ACHN (cell line): ENCODE measurements at places on chromosomes 12 and 14.

GRCh38 chr14:24317141-24317928 is 6.0 kb downstream of the LTB4R start:
- DNase-seq = no peak

- DNase-seq = no peak
Measured at GRCh38 chr14:98170575-98170974, 1101.4 kb downstream of the BCL11B start.

- DNase-seq = no peak
Measured at GRCh38 chr12:45742590-45742989, 13.1 kb downstream of the ARID2 start.

GRCh38 chr14:60565211-60565610 is 56.3 kb downstream of the SIX6 start:
- peak; percentile 71 for DNase-seq

GRCh38 chr12:5197656-5198055 is 154.0 kb downstream of the KCNA5 start:
- no peak for DNase-seq
